ENCODE measurements at places on chromosomes 13 and 19. TPM values are rescaled to one million over a fixed set of nuclear protein-coding genes. Genes with fewer than 3 reads are reported as not detected.

The KLK3 gene
- not detected for total RNA-seq

The SLC25A41 gene
- not detected for total RNA-seq

The ZNF69 gene
- total RNA-seq, result 8.0 TPM

The NLRP9 gene
- total RNA-seq, result not detected

The CDC34 gene
- 104 TPM for total RNA-seq

The SNRNP70 gene
- 218 TPM for total RNA-seq

The CCNE1 gene
- 3.9 TPM for total RNA-seq

The PRR22 gene
- total RNA-seq, result 0.51 TPM

The ATP8A2 gene
- total RNA-seq, result 2.4 TPM

The C19orf81 gene
- total RNA-seq, result 0.89 TPM

The PSG6 gene
- total RNA-seq, result not detected

The TSC22D1 gene
- total RNA-seq, result 34.7 TPM

The CCDC122 gene
- total RNA-seq, result 2.4 TPM

The UBE2L5 gene
- total RNA-seq, result not detected

The MYO1F gene
- 0.25 TPM for total RNA-seq
